A549 treated with DMSO at 1 μM for 4 hours (cell line): ENCODE measurements at places on chromosomes 7 and 10. TPM values are rescaled to one million over a fixed set of nuclear protein-coding genes. Genes with fewer than 3 reads are reported as not detected.

SMKR1 gene
- 11.2 to 14.5 TPM (median 12.8 TPM) in 5 replicates for total RNA-seq

CASTOR2 gene
- 1.8 to 3.8 TPM (median 2.7 TPM) in 5 replicates for total RNA-seq

PRSS37 gene
- not detected in 5 replicates for total RNA-seq

SLC26A4 gene
- 0.05 to 0.12 TPM (median 0.06 TPM) in 5 replicates for total RNA-seq

CCL24 gene
- 0.25 to 0.32 TPM in 2 of 5 replicates, not detected in the others for total RNA-seq

PAX4 gene
- not detected in 5 replicates for total RNA-seq

PTF1A gene
- total RNA-seq, result not detected in 5 replicates

AGMO gene
- 0.96 to 1.3 TPM (median 1.1 TPM) in 5 replicates for total RNA-seq

ANKRD7 gene
- total RNA-seq, result 0.21 to 0.93 TPM (median 0.45 TPM) in 5 replicates

CRHR2 gene
- not detected in 5 replicates for total RNA-seq

GHRHR gene
- not detected in 5 replicates for total RNA-seq

CD36 gene
- 0.07 to 0.21 TPM (median 0.09 TPM) in 4 of 5 replicates, not detected in the other for total RNA-seq

RARRES2 gene
- total RNA-seq, result not detected in 5 replicates

AKR1C2 gene
- total RNA-seq, result 3,009 to 3,482 TPM (median 3,389 TPM) in 5 replicates

ASIC3 gene
- 7.5 to 13.1 TPM (median 10.6 TPM) in 5 replicates for total RNA-seq

SEMA4G gene
- 7.2 to 10.3 TPM (median 9.2 TPM) in 5 replicates for total RNA-seq

OR2A25 gene
- not detected in 5 replicates for total RNA-seq

SPDYE11 gene
- total RNA-seq, result not detected in 5 replicates

TAF5 gene
- total RNA-seq, result 3.0 to 4.5 TPM (median 4.3 TPM) in 5 replicates

NODAL gene
- 0.06 TPM in 1 of 5 replicates, not detected in the others for total RNA-seq
